NCI-H748 treated with DMSO at 0.1 percent for 48 hours (cell line): ENCODE measurements at places on chromosomes 6 and 20.

DNA sequence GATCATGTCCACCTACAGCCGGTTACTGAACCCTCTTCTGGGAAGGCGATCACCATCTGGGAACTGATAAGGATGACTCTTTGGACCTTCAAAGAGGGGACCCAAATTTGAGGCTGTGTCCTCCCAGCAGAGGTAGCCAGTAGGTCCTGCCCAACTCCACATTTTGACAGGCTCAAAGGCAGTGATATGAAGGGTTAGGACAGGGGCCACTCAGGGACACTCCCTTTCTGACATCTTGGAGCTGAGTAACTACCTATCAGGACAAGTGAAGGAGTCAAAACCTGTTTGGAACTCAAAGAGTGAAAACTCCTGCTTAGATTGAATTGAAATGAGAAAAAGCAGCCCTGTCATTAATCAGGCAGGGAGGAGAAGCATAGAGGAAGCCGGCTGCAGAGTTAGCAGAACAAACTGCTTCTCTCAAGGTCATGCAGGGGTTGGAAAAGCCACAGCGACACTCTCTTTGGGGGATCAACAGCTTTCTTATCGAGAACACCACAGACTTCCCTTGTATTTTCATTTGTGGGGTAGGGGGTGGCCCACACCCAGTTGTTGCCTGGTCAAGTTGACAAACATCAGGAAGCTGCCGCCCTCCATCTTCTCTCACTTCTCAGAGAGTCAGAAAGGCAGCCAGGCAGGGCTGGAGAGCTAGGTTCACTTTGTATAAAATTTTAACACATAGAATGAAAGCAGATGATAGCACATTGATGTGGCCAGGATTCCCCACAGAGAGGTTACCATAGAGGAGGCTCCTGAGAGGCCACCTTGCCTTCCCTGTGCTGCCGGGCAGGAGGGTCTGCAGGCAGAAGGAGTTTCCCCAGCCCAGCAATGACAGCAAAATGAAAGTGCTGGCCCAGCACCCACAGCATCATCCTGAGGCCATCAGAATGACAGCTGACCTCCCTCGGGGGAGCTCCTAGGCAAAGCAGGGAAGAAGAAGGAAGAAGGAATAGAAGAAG, 47.6 kb downstream of the AGPAT4 start:
- no peak for DNase-seq

DNA sequence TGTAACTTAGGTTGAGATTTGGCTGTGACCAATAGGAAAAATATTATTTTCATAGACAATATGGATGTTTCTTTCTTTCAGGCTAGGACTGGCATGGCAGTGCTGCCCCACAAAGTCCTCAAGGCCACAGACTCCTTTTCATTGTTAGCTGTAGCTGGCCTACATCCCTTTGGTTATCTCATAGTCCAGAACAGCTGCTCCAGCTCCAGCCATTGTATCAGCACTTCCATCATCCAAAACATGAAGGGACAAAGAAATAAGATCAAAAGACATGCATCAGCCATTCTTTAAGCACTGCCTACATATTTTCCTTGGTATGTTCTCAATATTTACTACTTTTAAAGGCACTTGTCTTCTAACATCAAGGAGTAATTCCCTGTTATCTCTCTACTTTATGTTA, 73.0 kb downstream of the ZDHHC14 start:
- no peak for DNase-seq

GRCh38 chr20:37366743-37367142, 20.8 kb downstream of the SRC start:
- DNase-seq: no peak

- no peak for DNase-seq
Measured at GRCh38 chr20:61287583-61288275, 35.7 kb downstream of the CDH4 start.

DNA sequence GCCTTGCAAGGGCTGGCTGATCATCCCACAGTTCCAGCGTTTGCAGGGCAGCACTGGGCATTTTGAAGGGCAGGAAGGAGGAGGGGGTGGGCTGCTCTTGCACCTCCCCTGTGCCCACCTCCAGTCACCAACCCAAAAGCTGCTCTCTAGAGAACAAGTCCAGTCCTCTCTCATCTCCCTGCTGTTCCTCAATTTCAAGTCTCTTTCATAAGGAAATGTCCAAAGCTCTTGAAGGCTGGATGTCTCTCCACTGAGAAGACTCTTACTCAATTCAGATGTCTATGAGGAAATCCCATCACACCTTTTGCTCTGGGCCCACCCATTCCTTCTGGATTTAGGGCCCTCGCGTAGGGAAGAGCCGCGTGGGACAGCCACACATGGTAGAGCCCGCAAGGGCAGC, 31.7 kb downstream of the WRNIP1 start:
- DNase-seq: no peak

GRCh38 chr20:35991142-35991771, 22.9 kb downstream of the CNBD2 start:
- no peak for DNase-seq

- peak; percentile 41 for DNase-seq
Measured at GRCh38 chr20:59525500-59526241, 78.7 kb upstream of the PHACTR3 start.

DNA sequence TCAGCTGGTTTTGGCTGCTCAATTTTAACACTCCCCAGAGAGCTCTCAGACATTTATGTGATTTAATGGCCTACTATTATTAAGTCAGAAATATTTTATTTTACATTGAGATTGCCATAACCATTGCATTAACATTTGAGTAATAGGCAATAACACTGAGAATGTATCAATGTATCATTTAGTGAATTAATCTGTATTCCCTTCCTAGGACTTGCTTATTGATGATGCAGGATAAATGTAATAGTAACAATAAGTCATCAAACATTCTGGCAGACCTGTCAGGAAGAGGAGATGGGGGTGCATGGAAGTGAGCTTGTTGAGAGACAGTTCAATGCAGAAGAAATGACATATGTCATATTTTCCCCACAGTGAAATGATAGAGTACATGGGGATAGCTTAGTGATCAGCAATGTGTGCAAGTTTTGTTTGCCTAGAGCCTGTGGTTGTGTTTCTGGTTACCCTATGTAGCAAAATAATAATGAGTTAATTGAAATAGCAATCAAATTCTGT, 458.9 kb downstream of the EYS start:
- no peak for DNase-seq

DNA sequence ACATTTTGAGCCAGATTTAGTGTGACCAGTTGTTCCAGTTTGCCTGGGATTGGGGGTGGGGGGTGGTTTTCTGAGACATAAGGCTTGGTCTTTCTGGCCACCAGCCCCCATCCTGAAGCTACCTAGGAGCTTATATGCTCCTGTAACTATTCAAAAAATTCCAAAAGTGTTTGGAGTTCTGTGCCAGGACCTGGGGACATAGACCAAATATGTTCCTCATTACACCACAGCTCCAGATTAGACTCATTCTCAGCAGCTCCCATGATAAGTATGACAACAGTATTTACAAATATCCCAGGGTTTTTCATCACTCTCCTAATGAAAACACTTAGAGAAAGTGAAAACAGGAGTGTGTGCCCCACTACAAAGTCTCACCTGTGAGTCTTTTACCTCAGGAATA, 37.8 kb upstream of the RNF144B start:
- no peak for DNase-seq

GRCh38 chr6:33430334-33430733, 10.5 kb downstream of the SYNGAP1 start:
- no peak for DNase-seq

DNA sequence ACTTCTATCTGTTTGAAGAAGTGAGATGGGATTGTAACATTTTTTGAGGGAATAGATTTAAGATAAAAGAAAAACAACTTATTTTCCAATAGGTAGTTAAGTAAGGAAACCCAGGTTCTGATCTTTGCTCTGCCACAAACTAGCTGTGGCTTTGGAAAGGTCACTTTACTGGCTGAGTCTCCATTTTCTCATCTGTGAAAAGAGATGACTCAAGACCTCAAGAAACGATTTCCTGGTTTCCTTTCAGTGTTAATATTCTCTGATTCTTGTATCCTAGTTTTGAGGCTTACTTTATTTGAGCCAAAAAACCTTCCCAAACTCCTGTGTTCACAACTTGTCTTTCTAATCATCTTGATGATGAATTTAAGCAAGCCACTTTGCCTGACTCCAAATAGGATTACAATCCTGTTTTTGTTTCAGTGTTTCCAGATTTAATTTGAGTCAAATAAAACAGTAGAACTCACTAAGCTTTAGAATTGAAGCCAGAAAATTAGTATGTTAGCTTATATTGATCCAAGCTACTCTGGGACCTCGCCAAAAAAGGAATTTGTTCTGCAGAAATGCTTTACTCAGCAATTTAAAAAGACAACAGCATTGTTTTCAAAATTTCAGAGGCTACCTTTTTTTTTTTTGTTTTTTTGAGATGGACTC, 51.1 kb downstream of the ENPP1 start:
- DNase-seq: no peak

GRCh38 chr6:12383448-12383847, 93.3 kb downstream of the EDN1 start:
- no peak for DNase-seq
